ENCODE measurements at places on chromosomes 12 and 14.

GRCh38 chr12:1083889-1084262 is 92.9 kb downstream of the ERC1 start:
- no peak for DNase-seq

GRCh38 chr12:46921764-46922133 is 96.0 kb upstream of the SLC38A4 start:
- DNase-seq, result no peak

GRCh38 chr12:112518365-112518735 is 99.6 kb downstream of the PTPN11 start:
- no peak for DNase-seq

GRCh38 chr12:122895704-122896636 is at the start of gene VPS37B:
Gene VPS37B (minus strand): TSS chr12:122896124. CDS start chr12:122896062, 62 bp downstream.
- peak; percentile 84 for DNase-seq

DNA sequence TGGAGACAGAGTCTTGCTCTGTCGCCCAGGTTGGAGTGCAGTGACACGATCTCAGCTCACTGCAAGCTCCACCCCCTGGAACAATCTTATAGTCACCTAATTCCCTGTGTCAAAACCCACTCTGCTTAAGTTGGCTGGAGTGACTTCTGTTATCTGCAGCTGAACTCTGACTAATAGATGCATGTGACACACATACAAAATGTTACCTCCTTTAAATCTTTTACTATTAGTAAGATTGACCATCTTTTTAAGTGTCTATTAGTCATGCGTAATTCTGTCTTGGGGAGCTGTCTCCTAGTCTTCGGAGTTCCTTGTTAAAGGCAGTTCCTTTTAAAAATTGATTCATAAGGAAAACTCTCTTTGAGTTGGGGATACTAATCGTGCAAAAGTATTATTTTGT is 7.4 kb downstream of the IFI27L1 start:
- no peak for DNase-seq

GRCh38 chr12:104676636-104677035 is 219.9 kb downstream of the CHST11 start:
- peak; percentile 31 for DNase-seq

DNA sequence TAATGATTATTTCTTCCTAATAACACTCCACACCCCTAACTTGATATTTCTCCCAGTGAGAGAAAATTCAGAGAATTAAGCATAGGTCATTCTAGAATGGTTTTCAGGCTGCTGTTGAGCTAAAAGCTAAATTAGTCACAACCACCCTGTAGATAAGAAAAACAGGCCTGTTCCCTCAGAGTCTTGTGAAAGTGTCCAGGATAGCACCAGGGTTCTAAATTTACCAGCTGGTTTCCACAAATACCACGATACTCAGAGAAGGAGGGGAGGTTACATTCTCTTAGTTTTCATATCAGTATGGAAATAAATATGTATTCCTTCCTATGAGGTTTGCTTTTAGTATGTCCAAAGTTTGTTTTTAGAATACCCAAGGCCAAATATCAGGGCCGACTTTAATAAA is 66.0 kb upstream of the YARS2 start:
- DNase-seq, result peak; percentile 30

DNA sequence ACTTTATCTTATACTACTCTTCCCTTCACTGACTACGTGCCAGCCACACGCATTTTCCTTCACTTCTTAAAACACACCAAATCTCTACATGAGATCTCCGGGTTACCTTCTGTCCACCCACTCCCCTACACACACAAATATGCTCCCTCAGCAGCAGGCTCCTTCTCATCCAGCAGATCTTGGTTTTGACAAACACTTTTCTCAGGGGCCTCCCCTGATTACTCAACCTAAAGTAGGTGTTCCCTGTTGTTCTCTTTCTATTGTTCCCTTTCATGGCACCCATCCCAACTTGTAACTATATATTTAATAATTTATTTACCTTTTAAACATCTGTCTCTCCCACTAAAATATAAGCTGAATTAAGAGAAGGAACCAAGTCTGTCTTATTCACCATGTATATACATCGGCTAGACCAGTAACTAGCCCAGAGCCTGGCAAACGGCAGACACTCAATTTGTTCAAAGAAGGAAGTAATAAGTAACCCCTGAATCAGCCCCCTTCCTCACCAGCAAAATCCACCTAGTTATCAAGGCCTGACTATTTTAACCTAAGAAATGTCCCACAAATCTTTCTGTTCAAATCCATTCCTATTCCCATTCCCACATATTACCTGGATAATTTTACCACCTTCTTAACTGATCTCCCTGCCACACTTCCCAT is 2.7 kb downstream of the C2CD5 start:
- DNase-seq, result no peak

GRCh38 chr14:30389134-30389876 is 169.7 kb upstream of the G2E3 start:
- DNase-seq, result no peak

DNA sequence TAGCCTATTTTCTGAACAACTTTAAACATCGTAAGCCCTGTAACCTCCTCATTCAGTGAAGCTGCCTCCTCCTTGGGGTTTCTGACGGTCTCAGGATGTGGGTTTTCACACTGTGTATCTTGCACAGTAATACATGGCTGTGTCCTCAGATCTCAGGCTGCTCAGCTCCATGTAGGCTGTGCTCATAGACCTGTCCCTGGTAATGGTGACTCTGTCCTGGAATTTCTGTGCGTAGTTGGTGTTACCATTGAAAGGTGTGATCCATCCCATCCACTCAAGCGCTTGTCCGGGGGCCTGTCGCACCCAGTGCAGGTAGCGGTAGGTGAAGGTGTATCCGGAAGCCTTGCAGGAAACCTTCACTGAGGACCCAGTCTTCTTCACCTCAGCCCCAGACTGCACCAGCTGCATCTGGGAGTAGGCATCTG is 980.5 kb downstream of the TMEM121 start:
- no peak for DNase-seq

DNA sequence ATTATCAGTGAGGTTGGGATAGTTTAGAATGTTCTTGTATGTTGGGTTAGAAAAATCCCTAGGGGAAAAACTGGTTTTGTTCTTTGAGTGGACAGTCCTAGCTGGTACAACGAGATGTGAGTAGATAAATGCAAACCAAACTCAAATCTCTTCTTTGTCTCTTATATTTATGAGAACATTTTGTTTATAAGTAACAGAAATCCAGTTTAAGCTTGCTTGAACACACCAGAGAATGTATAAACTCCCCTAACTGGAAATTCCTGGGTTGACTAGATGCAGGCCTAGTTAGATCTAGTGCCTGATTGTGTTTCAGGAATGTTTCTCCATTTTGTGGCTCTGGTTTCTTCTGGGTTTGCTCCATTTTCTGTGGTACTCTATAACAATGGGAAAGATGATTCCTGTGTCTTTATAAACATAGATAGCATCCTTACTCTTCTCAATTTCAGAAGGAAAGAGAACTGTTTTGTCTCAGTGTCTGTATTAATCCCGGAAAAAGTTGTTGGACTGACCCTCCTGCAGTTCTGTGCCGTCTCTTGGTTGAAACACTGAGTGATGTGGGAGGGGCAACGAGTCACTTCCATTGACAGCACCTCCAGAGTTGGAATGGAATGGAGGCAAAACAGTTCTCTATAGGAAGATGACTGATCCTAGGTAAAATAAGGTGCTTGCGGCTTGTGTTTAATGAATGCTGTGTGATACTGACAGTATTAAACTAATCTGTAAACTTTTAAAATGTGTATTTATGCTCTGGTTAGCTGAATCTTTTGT is 244.8 kb downstream of the TMTC2 start:
- DNase-seq, result no peak

DNA sequence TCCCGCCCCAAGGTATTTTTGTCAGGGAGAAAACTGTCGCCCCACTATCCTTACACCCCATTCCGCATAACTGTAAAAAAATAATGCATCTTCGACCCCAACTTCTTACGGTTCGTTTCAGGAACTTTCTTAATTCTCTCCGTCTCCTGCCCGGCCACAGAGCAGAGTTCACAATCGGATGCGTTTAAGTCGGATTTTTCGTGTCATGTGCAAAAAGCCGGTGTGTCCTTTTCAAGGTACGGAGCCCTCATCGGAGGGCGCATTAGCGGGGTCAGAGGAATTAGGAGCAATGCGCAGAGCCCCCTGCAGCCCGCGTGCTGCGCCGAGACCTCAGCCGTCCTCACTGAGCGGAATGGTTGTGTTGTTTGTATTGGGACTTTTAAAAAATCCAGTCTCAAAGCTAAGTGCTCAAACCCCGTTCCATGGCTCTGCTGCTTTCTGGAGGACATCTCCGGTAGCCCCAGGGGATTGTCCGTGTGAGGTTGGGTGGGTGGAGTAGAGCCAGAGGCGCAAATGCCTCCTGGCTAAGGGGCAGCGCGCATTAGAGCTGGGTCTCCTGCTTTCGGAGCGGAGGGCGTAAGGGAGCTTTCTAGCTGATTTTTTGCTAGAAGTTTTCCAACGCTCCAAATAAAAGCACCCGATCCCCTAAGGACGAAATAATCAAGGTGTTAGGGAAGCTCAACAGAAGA is 3.9 kb upstream of the GSC start:
- DNase-seq, result no peak

GRCh38 chr12:49358483-49359141 is 8.7 kb upstream of the SPATS2 start:
- peak; percentile 95 for DNase-seq

- DNase-seq, result no peak
These were observed 7.5 kb upstream of the WSB2 start for GRCh38 chr12:118068445-118068844.

DNA sequence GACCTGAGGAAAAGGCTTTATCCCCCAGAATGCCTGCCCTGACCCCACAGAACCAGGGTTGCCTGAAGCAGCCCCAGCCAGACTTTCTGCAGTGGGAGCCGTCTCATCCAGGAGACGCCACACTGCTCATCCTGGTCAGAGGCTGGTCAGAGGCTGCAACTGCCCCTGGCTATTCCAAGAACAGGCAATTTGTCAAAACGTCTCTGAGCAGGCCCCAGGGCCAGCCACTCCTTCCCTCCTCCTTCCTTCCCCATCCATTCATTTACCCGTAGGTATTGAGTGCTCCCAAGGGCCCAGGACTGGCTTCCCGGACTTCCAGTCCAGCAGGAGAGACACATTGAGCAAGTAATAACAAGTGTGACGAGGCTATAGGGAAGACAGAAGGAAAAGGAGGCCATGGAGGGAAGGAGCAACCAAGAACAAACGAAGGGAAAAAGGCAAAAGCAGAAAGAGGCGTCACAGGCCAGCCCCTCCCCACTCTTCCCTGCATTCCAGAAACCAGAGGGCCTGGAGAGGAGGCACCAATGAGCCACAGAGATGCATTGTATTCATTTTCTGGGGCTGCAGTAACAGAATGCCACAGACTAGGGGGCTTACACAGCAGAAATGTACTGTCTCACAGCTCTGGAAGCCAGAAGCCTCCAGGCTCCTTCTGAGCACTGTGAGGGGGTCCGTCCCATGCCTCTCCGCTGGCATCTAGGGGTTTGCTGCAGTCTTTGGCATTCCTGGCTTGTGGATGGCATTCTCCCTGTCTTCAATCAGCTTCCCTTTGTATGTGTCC is 21.0 kb upstream of the CD9 start:
- no peak for DNase-seq

DNA sequence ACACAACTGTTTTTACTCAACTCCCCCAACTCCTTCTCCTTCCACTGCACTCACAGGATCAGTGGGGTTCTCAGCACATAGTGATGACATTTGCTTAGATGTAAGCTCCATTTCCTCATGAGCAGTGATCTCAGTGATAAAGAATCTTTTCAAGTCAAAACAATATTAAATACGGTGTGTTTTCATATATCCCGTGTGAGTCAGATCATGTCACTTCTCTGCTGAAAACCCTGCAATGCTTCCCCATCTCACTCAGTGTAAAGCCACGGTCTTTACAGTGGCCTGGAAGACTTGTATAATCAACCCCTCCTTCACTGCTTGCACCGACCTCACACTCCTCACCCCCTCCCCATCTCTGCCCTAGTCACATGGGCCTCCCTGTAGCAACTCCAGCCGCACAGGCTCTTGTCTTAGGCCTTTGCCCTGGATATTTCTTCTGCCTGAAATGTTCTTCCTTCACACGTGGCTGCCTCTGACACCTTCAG is 149.7 kb upstream of the ARHGAP5 start:
- DNase-seq, result peak; percentile 48

- no peak for DNase-seq
These were observed 1.3 kb downstream of the PRPH start for GRCh38 chr12:49296034-49296835.

DNA sequence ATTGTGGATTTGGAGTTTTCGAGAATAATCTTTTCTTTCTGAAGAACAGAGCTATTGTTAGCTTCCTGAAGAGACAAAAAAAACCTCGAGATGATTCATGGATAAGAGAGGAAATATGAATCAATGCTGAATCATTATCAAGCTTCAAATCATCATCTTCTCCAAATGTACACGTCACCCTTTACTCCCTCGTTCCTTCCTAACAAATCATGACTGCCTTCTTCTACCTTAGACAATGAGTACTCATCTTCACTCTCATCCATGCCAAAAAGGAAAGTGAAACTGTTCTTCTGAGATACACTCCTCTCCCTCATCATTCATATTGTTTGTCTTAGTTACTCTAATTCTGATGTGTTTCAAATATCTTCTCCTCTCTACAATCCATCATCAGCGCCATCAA is 1115.8 kb upstream of the ATXN7L3B start:
- no peak for DNase-seq

DNA sequence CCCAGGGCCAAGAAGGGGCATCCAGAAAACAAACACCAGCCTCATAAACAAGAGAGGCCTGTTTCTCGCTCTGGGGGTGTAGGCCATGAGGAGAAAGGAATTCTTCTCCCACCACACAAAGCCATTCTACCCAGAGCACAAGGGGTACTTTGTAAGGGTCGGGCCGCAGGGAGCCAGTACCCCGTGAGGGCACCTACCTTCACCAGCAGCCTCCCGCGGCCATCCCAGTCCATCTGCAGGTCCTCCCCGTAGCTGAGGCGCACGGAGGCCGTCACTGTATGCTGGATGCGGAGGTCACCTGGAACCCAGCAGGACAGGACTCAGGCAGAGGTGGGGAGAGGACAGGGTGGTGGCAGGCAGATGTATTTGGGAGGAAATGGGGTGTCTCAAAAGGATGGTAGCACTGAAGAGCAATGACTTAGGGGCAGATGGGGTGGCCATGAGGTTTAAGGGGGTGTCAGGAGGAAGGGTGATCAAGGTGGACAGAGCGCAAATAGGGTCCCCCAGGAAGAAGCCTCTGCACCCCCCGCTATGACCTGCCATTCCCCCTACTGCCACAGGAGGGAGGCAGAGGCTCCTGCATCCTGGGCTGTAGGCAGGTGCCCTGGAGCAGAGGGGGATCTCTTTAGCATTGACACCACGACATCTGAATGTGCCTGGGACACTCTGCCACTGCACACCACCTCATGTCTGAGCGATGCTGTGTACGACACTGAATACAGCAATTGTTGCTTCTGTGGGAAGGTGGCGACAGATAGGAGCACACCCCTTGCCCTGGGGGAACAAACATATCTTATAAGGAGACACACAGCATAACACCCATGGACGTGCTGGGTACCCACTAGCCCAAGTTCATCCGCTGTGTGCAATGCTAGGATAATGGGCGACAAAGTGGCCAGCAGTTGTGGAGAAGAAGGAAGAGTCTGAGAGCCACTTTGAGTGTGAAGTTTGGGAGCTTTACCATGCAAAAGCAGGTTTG is 61.4 kb downstream of the VWF start:
- peak; percentile 53 for DNase-seq

- no peak for DNase-seq
These were observed 59.8 kb downstream of the KITLG start for GRCh38 chr12:88520436-88520820.

Data from SJCRH30 (cell line).